ENCODE measurements at places on chromosomes 2 and 18. TPM values are rescaled to one million over a fixed set of nuclear protein-coding genes. Genes with fewer than 3 reads are reported as not detected.

Gene ANKRD62
- polyA plus RNA-seq: not detected

- H3K36me3 ChIP-seq: peaks cover 21% of the 10 kb centered on the region
- H3K4me3 ChIP-seq: no peak overlapping the region
- H3K4me1 ChIP-seq: peaks cover 25% of the 10 kb centered on the region
- H3K27ac ChIP-seq: peak overlapping the region; percentile 18
- H3K27me3 ChIP-seq: no peaks in the 10 kb centered on the region
These were observed 2.3 kb upstream of the TMEM150A start for GRCh38 chr2:85604568-85605339.

GRCh38 chr2:145431181-145431951, 911.4 kb upstream of the ZEB2 start:
- H3K36me3 ChIP-seq: no peaks in the 10 kb centered on the region
- DNase-seq: no peak
- H3K4me1 ChIP-seq: no peaks in the 10 kb centered on the region
- no peak overlapping the region for H3K4me3 ChIP-seq
- H3K27ac ChIP-seq: no peak overlapping the region

DNA sequence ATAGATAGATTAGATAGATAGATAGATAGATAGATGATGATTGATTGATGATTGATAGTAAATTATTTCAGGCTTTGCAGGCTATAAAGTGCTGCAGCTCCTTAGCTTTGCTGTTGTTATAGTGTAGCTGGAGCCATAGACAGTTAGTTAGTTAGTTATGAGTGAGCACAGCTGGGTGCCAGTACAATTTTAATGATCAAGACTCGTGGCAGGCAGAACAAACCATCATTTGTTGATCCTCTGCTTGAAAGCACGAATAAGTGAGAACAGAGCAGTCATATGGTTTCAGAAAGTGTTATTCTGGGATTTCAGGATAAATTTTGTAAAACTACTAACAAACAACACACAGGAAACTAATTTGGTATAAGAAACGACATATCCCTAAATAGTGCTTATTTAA, 53.9 kb downstream of the THOC1 start:
- no peaks in the 10 kb centered on the region for H3K4me1 ChIP-seq
- H3K27ac ChIP-seq: no peak overlapping the region
- H3K36me3 ChIP-seq: peaks cover 33% of the 10 kb centered on the region
- no peak overlapping the region for H3K4me3 ChIP-seq

DNA sequence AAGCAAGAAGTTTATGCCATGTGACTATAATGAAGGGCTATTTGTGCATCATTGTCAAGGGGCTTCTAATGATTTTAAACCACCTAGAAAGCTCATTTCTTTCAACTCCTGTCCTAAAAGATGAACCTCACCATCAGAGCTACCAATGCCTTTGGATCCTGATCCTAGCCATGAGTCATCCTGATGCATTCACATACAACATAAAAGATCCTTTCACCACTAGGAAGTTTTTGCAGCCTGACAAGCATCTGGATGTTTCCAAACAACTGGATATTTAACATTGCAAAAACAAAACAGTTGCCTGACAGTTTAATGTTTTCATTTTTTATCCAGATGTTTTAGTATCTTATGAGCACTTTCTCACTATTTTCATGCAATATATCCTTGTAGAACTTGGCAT, 425.3 kb downstream of the MBD2 start:
- H3K27me3 ChIP-seq: no peaks in the 10 kb centered on the region
- H3K27ac ChIP-seq: no peak overlapping the region
- H3K4me3 ChIP-seq: no peak overlapping the region
- no peak for DNase-seq
- H3K36me3 ChIP-seq: no peaks in the 10 kb centered on the region

DNA sequence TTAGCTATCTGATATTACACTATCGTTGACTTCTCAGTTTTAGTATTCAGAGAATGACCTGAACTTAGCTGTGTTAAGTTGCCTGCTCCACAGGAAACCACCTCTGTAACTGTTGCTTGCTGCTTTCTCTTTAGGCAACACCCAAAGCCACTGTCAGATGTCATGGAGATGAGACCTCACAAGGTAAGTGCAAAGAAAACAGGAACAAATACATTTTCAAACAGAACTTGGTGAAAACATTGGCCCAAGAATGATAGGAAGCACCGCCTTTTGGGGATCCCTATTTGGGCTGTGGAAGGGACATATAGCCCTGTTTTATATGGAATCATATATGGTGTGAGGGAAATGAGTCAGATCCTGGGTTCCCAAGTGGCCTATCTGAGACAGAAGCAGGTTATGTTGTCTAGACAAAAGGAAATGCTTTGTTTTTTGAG, 143.4 kb downstream of the UBE2E3 start:
- no peaks in the 10 kb centered on the region for H3K27me3 ChIP-seq
- H3K4me1 ChIP-seq: peaks cover 3% of the 10 kb centered on the region
- H3K4me3 ChIP-seq: no peak overlapping the region

- H3K27me3 ChIP-seq: peaks cover 2% of the 10 kb centered on the region
- H3K27ac ChIP-seq: no peak overlapping the region
- no peaks in the 10 kb centered on the region for H3K4me1 ChIP-seq
- no peaks in the 10 kb centered on the region for H3K36me3 ChIP-seq
- H3K4me3 ChIP-seq: no peak overlapping the region
These were observed 156.0 kb downstream of the ACOXL start for GRCh38 chr2:110888411-110888810.

- H3K4me1 ChIP-seq: no peaks in the 10 kb centered on the region
- H3K4me3 ChIP-seq: no peak overlapping the region
- H3K27me3 ChIP-seq: peaks cover 20% of the 10 kb centered on the region
These were observed 64.1 kb downstream of the CHRNA1 start for GRCh38 chr2:174699993-174700766.

Gene UCN
- polyA plus RNA-seq: 0.30 TPM

Gene SLC9A2
- polyA plus RNA-seq: not detected

DNA sequence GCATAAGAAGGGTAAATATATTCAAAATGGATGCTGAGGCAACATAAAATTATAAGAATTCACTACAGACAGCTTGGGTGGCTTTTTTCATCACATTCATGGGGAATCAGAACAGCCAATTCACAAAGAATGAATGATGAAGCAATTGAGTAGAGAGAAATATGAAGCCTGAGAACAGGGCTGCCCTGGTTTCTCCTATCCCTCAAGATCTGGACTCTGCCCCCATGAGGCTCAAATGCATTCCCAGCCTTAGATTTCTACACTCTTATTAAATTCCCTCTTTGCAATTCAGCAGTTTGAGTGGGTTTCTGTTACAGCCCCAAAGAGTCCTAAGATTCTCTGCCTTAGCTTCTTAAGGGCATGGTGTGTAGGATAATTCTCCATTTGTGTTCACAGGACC, 172.5 kb downstream of the MAIP1 start:
- H3K4me1 ChIP-seq: peaks cover 13% of the 10 kb centered on the region
- peak overlapping the region; percentile 39 for H3K27ac ChIP-seq
- H3K36me3 ChIP-seq: no peaks in the 10 kb centered on the region
- no peaks in the 10 kb centered on the region for H3K27me3 ChIP-seq

Gene HADHA
- polyA plus RNA-seq: 50.4 TPM

Gene OST4
- polyA plus RNA-seq: 1,337 TPM

GRCh38 chr2:54228945-54229344, 27.1 kb downstream of the TSPYL6 start:
- no peaks in the 10 kb centered on the region for H3K36me3 ChIP-seq
- no peaks in the 10 kb centered on the region for H3K4me1 ChIP-seq
- H3K27ac ChIP-seq: no peak overlapping the region
- no peak for DNase-seq

Gene EMX1
- polyA plus RNA-seq: not detected

DNA sequence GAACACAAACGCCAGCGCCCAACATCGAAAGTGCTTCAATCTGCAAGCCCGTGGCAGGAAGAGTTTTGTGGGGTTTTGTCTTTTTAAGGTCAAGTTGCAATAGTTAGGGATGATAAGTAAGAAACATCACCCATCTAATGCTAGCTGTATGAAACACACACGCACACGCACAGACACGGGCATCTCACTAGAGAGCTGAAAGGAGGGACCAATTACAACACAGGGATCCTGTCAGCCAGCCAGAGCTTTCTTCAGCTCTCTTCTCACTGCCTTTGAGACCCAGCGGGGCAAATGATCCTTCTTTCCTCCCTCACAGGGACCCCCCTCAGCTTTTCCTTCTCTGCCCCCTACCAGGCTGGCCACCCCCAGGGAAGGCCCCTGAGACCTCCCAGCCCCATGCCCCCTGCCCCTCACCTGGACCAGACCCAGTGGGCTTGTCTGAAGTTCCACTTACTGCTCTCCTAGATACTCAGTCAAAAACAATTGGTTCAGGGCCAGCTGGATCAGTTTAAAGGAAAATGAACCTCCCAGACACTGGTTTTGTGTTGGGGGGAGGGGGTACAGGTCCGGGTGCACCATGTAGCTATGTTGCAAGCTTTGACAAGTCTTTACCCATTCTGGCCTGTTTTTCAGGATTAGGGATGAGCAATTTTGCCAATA, 17.9 kb downstream of the CYP26B1 start:
- 0 out of 2 replicates have a peak, but pooled peaks cover 1% of the 10 kb centered on the region for H3K4me1 ChIP-seq
- no peak for DNase-seq
- H3K36me3 ChIP-seq: no peaks in the 10 kb centered on the region

Gene KATNAL2
- polyA plus RNA-seq: 2.3 TPM

DNA sequence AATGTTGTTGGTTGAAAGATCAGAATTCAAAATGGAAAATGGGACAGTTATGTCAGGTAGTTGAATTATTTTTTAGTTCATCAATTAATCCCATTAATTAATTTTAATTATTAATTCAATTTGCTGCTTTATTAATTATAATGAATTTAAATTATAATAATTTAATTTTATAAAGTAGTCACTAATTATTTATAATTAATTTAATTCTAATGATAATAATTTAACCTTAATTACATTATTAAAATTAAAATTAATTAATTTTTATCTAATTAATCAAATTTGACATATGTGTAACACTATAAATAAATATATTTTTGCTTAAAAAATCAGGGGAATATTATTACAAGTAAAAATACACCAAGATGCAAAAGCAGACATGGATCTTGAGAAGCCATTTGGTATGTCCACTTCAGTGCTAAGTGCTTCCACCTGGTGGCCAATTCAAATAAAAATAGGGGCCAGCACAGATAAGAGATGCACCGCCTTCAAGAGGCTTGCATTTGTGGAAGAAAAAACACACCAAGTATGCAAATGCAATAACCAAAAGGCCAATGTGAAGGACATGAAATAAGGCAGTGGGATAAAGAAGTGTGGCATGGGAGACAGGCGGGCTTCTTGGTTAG, 73.2 kb downstream of the MBP start:
- H3K36me3 ChIP-seq: no peaks in the 10 kb centered on the region
- H3K4me1 ChIP-seq: peaks cover 27% of the 10 kb centered on the region
- H3K27me3 ChIP-seq: no peaks in the 10 kb centered on the region

- no peaks in the 10 kb centered on the region for H3K4me1 ChIP-seq
- H3K27me3 ChIP-seq: no peaks in the 10 kb centered on the region
- no peak for DNase-seq
- H3K4me3 ChIP-seq: no peak overlapping the region
- H3K27ac ChIP-seq: no peak overlapping the region
- H3K36me3 ChIP-seq: no peaks in the 10 kb centered on the region
These were observed 381.6 kb downstream of the SUCLG1 start for GRCh38 chr2:84077496-84077895.

Gene GKN1
- not detected for polyA plus RNA-seq

DNA sequence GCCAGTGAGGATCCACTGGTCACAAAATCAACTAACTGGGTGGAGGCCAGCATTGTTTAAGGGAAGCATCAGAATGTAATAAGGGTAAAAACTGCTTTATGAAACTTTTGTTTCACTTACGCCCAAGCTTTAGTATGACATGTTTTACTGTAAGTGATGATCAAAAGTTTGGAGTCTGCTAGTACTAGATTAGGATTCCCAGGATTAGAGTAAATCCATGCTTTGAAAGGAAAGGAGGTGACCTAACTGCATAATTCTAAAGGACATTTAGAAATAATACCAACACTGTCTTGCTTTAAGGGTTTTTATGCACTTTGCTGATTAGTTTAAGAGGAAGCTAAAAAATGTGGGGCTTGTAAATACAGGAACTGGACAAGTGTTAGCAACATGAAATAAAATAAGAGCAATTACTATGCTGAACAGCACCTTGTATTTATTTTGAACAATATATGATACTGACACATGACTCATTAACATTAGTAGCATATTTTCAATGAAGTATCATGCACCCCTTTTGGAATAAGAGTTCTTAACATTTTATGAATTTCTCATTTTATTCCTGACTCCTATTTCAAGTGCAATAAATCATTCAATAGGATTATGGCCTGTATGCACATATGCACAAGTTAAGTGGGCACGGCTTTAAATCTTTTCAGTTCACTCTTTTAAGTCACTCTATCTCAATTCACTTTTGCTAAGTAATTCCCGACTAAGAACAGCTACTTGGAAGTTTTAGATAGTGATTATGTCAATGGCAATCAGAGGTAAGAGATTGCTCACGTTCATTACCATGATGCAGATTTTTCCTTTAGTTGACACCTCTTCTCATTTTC, 62.5 kb downstream of the STK39 start:
- DNase-seq: no peak
- peaks cover 9% of the 10 kb centered on the region for H3K4me1 ChIP-seq
- no peaks in the 10 kb centered on the region for H3K27me3 ChIP-seq
- H3K36me3 ChIP-seq: peaks cover 2% of the 10 kb centered on the region

DNA sequence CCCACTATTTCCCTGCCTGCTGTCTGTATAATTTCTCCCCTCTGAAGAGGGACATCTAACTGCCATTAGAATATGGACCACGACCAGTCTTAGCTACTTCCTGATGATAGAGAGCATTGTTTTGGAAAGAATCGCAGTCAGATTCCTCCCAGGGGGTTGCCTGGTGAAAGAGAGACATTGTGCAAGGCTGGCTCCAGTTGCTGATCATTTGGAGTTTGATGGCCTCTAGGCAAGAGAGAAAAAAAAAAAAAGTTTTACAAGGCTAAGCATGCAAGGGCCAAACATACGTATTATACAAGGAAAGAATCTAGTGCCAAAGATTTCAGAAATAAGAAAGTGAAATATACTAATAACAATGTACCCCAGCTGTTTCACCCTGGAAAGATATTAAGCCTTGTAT, 182.2 kb downstream of the CMPK2 start:
- H3K27me3 ChIP-seq: no peaks in the 10 kb centered on the region
- H3K4me3 ChIP-seq: no peak overlapping the region
- no peak for DNase-seq
- no peaks in the 10 kb centered on the region for H3K4me1 ChIP-seq

- no peaks in the 10 kb centered on the region for H3K36me3 ChIP-seq
- no peaks in the 10 kb centered on the region for H3K27me3 ChIP-seq
- H3K4me1 ChIP-seq: peaks cover 10% of the 10 kb centered on the region
- no peak for DNase-seq
- H3K27ac ChIP-seq: no peak overlapping the region
- H3K4me3 ChIP-seq: no peak overlapping the region
These were observed 74.2 kb upstream of the STK17B start for GRCh38 chr2:196245378-196246140.

DNA sequence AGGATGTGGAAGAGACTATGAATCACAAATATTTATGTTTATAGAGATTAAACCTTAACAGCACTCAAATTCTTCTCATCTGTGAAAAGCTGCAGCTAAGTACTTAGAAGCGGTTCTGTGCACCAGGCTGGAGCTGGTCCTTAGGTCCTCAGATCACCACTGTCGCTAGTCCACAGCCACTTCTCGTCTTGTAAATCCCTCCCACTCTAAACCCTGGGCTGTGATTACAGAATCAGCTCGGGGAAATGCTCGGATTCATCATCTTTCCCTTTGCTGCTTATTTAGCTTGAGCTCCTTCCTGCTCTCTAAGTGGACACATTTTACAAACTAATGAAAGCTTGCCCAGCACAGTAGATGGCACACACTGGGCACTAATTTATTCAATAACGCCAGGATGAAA, 61.7 kb downstream of the RNF152 start:
- no peaks in the 10 kb centered on the region for H3K36me3 ChIP-seq
- no peaks in the 10 kb centered on the region for H3K27me3 ChIP-seq
- peak; percentile 53 for DNase-seq
- no peak overlapping the region for H3K4me3 ChIP-seq
- H3K4me1 ChIP-seq: peaks cover 18% of the 10 kb centered on the region

Measured in IMR-90 (cell line).